MCF 10A (cell line): ENCODE measurements at places on chromosomes 3 and 15.

- DNase-seq = peak; percentile 87
Measured at GRCh38 chr3:130820976-130821375, 72.9 kb upstream of the ATP2C1 start.

DNA sequence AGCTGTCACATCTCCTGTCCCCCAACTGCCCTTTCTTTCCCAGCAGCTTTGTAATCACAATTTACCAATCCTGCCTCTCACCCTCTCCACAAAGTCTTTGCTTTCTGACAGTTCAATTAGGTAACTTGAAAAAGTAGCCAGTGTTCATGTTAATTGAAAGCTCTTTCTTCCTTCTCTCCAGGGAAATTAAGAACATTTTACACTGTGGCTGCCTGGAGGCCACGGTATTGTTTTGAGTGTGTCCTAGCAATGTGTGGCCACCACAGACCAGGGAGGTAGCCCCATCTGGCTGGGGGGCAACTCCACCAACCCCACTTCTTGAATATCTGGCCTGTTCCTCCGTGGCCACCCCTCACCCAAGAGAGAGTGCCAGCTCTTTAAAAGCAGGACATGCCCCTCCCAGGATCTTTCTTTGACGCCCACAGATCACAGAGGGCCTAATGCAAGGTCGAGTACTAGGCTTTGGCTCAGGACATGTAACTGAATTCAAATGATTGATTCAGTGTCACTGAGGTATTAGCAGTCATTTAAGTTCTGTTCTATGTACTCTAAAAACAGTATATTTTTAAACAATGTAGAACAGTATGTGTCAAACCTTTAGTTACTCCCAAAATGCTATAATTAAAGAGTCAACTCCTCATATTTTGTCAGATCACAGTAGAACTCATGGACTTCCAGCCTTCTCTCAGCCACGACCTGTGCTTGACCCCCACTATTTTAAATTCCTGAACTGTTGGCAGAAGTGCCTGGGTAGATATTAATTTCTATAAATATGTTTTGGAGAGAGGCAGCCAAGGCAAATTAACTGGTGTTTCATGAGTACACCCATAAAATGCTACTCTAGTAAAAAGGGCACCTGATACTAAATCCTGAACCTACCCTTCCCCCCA is 164.5 kb downstream of the TNIK start:
- no peak for DNase-seq

- peak; percentile 72 for DNase-seq
Measured at GRCh38 chr3:12947504-12948369, 106.4 kb upstream of the RPL32 start.

- no peak for DNase-seq
Measured at GRCh38 chr3:13655061-13655913, 106.4 kb downstream of the FBLN2 start.

DNA sequence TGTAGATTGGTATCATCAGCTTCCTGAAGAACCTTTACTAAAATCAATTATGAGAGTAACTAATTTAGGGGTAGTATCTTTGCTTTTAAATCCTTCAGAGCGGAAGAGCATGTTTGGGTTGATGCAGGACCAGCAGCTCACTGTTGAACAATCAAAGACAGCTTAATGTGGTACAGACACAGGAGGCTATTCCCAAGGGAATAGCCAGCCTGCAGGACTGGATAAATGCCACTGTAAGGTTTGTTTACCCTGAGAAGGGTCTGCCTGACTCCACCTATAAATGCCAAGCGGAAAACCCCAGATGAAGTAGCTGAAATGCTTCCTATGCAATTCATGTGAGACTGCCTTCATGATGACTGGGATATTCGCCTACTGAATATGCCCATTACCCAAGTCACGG is 16.0 kb upstream of the STAC start:
- DNase-seq = no peak

DNA sequence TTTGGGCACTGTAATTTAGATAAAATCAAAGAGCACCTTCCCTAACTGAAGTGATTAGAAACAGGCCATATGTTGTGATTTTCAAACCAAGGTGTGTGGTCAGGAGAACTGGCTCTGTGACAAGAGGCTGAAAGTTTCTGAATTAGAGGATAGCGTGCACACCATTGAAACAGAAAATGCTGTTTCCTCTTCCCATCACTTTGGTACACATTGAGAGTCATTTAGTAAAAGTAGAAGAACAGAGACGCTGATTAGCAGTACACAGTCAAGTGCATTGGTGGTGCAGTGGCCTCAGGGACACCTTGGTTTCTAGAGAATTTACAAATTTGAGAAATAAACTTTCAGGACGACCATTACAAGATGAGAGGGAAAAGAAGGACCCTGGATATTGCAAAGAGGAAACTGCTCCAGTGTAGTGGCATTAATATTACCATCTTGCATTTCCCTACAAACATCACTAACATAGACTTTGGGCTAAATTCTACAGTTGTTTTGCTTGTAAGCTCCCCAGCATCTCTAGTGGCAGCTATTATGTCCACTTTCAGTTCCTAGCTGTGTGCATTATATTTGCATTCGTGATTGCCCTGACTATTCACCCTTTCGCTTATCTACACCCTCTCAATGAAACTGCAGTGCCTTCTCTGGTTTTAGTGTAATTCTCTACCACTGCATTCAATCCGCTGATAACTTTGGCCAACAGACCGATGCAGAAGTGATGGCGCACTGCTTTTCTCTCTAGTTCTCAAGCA is 728.1 kb upstream of the GRM7 start:
- DNase-seq = no peak

DNA sequence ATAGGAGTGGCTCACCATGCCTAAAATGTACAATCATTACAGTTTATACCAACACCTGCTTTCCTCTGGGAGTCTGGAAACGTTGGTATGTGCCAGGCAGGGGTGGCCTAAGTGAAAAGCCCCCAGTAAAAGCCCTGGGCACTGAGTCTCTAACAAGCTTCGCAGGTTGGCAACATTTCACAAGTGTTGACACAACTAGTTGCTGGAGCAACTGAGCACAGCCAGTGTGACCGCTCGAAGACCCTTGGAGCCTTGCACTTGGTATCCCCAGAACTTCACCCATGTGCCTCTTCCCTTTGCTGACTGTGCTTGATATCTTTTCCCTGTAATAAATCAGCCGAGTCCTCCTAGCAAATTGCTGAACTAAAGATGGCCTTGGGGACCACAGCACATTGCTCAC is 2.7 kb downstream of the RIOX2 start:
- no peak for DNase-seq

GRCh38 chr15:34039790-34040113 is 748 bp upstream of the AVEN start:
- DNase-seq = no peak

DNA sequence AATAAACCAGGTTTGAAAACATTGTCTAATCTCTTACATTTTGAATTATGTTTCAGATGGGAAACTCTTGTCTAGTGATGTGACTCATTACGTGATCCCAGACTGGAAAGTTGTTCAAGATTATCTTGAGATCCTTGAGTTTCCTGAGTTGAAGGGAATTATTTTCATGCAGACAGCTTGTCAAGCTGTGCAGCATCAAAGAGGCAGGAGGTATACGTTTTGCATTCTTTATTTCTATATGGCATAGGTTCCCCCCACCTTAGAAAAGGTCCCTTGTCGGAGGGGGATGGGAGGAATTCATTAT is 1.5 kb downstream of the DIS3L start:
- peak; percentile 32 for DNase-seq

DNA sequence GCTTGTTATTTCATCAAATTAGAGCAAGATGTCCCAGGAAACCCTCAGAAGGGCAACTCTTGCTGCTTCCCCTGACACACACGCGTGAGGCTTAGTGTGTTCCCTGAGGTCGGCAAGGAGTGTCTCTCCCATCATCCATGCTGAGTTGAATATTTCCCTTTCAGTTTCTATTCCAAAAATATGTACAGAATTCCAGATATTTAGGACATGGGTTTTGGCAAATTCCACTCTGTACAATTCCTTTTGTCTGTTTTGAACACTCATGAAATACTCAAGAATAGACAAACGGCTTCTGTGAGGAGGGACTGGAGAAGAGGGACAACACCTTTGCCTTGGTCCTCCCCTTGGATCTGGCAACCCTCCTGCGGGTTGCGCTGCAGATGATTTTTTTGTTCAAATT is 138.0 kb downstream of the DUT start:
- no peak for DNase-seq

- no peak for DNase-seq
Measured at GRCh38 chr15:41975669-41976068, 3.3 kb upstream of the EHD4 start.

GRCh38 chr3:17765819-17766472 is 23.5 kb upstream of the TBC1D5 start:
- DNase-seq = no peak

DNA sequence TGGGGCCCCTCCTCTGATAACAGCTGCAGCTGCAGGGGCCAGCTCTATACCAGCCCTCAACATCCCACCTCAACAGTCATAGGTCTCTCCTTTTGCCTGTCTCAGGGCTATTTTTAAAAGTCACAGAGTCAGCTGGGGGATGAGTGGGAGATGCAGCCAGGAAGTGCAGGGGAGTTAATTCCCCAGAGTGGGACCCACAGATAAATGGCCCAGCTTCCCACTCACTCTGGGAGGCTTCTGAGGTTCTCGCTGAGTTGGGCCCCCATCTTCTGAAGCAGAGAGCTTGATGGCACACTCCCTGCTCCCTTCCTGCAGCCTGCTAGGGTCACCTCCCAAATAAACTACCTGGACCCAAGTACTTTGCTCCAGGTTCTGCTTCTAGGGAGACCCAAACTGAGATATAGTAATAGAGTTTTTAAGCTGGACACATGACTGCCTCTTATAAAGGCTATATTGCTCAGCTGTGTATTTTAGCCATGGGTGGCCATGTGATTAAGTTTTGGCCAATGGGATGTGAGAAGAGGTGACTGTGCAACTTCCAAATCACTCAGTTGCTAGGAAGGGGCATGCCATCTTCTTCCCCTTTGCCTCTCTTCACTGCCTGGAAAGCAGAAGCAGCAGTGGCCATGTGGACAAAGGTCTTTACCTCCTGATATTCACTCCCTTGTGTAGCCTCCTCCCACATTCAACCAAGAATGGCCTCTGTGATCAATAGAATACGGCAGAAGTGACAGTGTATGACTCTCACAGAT is 15.5 kb upstream of the VIPR1 start:
- no peak for DNase-seq

DNA sequence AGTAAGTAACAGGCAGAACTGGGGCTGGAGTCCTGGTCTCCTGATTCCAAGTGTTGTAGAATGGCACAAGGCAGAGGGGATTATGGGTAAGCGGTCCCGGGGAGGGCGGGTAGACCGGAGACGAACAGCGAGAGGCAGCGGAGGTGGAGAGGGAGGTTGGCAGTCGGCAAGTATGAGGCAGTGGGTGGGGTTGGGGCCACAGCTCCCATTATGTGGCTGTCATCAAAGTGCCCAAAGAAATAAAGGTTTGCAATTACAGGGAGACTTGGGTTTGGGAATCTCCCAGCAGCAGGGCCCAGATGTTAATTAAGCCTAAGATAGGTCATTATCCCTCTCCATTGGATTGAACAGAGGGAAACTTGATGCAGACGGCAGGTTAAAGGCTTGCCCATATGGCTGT is 16.9 kb downstream of the FAM43A start:
- DNase-seq = no peak

GRCh38 chr3:173045770-173046382 is 95.2 kb downstream of the SPATA16 start:
- no peak for DNase-seq

GRCh38 chr3:184155644-184156521 is 706 bp downstream of the DVL3 start:
- DNase-seq = peak; percentile 42

DNA sequence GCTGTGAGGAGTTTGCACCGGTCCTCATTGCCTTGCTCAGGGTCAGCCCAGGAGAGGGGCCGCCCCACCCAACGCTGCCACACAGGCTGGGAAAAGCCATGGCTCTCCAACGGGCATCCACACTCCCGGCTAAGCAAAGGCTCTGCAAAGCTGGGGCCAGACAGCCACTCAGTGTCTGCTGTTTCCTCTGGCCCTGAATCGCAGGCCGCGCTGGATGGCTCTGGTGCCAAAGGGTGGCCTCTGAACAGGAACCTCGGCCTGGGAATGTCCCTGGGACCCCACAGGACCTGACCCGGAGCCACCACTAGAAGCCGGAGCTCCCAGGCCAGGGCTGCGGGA is 42.9 kb downstream of the RPN1 start:
- DNase-seq = no peak

DNA sequence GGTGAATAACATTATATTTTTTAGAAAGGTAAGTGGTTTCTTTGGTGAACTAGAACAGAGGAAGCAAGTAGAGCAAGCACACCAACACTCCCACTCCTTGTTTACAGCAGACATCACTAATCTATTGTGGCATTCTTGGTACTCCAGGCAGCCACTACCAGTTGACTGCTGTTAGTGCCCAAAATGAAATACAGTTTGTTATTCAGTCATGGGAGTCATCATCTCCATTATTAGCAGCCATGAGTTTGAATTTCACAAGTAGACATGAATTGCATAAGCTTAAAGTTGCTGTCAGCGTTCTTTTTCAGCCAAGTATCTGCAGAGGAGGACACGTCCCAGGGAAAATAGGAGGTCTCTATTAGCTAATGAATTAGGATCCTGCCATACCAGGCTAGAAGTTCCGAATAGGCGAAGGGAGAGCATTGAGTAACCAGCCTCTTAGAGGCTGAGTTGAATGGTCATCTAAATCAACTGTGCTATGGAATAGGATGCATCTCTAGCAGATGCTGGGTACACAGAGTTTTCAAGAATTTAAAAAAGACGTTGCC is 252.7 kb upstream of the ICE2 start:
- no peak for DNase-seq

DNA sequence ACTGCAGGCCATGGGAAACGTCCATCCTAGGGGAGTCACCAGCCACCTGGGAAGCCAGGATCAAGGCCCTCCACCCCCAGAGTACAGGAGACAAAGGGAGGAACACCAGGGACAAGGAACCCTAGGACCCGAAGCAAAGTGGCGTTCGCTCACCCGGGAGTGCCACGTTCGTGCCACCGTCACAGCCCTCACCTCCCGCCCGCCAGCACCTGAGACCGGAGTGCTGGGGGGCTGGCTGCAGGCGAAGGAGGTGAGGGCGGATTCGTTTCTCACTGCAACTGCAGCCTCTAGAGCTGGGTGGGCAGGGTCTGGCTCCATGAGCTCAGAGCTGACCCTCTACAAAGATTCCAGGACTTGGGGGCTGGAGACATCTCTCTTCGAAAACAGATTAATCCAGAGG is 26.3 kb downstream of the ZDHHC19 start:
- no peak for DNase-seq

- DNase-seq = no peak
Measured at GRCh38 chr15:39661776-39662175, 80.9 kb downstream of the THBS1 start.

GRCh38 chr3:55074796-55075195 is 146.9 kb upstream of the LRTM1 start:
- DNase-seq = no peak
